ENCODE measurements at places on chromosomes 4 and X. TPM values are rescaled to one million over a fixed set of nuclear protein-coding genes. Genes with fewer than 3 reads are reported as not detected.

GRCh38 chrX:56833626-56834025 lies 104.6 kb downstream of the NBDY start:
- DNase-seq, result no peak

- DNase-seq, result no peak
These were observed 91.7 kb downstream of the FHDC1 start for GRCh38 chr4:153027866-153028265.

- DNase-seq, result no peak
These were observed 31.8 kb downstream of the KLF3 start for GRCh38 chr4:38695809-38696208.

GRCh38 chr4:153348006-153348405 lies 3.5 kb downstream of the MND1 start:
- DNase-seq, result no peak

DNA sequence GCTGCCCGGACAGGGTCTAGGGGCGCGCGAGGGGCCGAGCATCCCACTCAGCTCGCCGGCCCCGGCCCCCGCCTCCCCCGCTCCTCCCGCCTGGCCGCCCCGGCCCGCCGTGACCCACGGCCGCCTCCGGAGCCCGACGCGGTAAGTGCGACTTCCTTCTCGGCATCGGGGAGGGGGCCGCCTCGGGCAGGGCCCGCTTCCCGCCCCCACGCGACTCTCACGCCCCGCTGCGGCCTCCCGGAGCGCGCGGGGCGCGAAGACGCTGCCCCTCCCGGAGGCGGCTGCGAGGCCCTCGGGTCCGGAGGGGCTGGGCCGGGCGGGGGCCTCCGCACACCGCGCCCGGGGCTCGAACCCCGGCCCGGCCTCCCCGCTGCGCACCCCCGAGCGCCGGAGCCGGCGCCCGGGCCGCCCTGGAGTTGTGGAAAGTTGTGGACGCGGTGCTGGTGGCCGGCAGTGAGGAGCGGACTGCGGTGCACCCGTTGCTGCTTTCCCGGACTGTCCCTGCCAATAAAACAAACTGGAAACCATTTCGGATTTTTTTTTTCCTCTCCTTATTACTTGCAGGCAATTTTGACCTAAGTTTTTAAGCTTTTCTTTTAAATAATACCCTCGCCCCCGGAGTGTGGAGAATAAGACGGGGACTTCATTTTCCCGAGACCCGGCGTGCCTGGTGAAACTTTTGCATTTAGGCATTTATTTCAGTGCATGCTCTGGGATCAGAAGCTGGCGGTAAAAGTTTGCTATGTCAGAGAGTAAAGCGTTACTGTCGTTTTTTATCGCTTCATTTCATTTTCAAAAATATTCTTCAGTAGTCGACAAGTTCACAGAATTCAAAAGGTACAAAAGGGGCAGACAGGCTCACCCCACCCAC lies 13.0 kb upstream of the TMEM156 start:
- peak; percentile 34 for DNase-seq

- DNase-seq, result no peak
These were observed 1.2 kb downstream of the RAB33B start for GRCh38 chr4:139455126-139455538.

GRCh38 chr4:134337574-134337973 lies 136.0 kb upstream of the PABPC4L start:
- no peak for DNase-seq

GRCh38 chr4:80462621-80463091 lies 127.1 kb downstream of the CFAP299 start:
- no peak for DNase-seq

DNA sequence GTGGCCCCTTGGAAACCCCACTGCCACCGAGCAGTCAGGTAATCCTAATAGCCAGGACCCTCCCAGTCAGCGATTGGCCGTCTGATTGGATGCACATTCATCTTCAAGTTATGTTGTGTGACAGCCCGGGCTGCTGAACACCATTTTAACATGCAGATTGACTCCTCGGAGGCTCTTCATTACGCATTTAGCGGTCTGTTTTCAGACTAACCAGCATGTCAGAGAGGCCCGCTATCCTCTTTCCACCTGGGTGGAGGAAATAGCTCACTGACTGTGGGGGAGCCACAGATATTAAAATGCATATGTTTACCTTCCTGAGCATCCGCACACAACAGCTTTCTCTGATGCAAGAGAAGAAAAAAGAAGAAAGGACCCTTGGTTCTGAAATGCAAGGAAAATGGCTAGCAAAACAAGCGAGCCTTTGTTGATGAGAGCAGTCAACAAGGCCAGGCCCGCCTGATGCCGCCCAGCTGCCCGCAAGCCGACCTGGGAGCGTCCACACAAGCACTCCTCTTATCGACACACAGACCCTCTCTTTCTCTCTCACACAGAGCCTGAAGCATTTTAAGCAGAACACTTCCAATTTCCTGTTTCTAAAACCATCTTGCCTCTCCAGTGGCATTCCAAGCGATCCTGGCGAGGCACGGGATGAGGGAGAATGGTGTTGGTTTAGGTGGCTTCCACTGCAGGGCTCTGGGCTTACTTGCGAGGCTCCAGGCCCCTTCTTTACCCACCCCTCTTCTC lies 118.3 kb downstream of the MGST2 start:
- no peak for DNase-seq

- DNase-seq, result no peak
These were observed 216.4 kb downstream of the PALLD start for GRCh38 chr4:168713253-168713652.

GRCh38 chrX:43741843-43742573 lies 85.9 kb downstream of the MAOA start:
- DNase-seq, result peak; percentile 11

DNA sequence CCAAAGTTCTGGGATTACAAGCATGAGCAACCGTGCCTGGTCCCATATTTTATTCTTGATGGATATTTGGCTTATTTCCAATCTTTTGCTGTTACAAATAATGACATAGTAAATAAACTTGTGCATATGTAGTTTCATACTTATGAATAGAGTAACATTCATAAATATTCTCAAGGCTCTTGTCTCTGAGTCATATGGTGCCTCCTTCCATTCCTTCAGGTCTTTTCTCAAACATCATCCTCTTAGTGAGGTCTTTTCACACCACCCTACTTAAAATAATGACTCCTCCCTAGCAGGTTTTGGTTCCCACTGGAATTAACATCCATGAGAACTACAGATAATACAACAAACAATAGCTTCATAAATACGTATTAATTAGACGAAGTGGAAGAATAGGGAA lies 416.6 kb downstream of the IQCM start:
- no peak for DNase-seq

DNA sequence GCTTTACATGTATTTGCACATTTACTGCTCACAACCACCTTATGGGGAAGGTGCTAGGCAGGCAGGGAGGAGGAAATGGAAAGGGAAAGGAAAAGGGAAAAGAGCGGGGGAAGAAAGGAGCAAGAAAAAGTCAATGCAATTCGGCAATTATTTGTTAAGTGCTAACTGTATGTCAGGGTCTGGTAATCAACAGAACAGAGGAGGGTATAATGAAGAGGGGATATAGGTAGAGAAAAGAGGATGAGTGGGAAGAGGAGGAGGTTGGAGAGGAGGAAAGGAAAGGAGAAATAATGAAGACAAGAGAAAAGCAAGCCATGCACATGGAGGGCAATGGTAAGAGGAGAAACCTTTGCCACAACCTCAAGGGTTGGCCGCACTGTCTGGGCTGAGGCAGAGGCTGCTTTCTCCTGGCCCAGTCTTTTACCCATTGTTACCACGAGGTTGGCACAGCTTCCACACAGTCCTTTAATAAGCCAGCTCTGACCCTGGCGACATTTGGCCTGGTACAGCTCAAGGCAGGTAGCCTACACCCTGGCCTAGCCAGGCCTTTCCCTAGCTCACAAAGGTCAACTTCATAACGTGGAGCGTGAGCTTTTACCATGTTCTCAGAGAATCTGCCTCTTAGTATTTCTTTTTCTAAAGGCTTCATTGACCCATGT lies 836 bp downstream of the BTK start:
- DNase-seq, result no peak

- no peak for DNase-seq
These were observed 32.4 kb downstream of the CDS1 start for GRCh38 chr4:84615355-84615754.

GRCh38 chr4:177339477-177340374 lies 30.1 kb downstream of the NEIL3 start:
- DNase-seq, result no peak

- DNase-seq, result no peak
These were observed 374.3 kb downstream of the AFF2 start for GRCh38 chrX:148874636-148875246.

GRCh38 chrX:110407910-110408545 lies 49.4 kb downstream of the RTL9 start:
- DNase-seq, result peak; percentile 60

Gene FGF13
- 113 TPM for polyA plus RNA-seq

Gene TASL
- 0.50 TPM for polyA plus RNA-seq

Gene SFRP2
- polyA plus RNA-seq, result 32.6 TPM

Gene VCX
- not detected for polyA plus RNA-seq

Gene ADH6
- 1.9 TPM for polyA plus RNA-seq

Gene EDNRA
- 42.0 TPM for polyA plus RNA-seq

Measured in muscle of arm (tissue), 14 donors.